PC-3 (cell line): ENCODE measurements at places on chromosomes 3 and 15. TPM values are rescaled to one million over a fixed set of nuclear protein-coding genes. Genes with fewer than 3 reads are reported as not detected.
A peak's percentile ranks its signal among the peaks of the same experiment; 100 is the strongest.

SLC25A36 gene
- 41.7 and 57.3 TPM in 2 replicates for total RNA-seq

NR1I2 gene
- total RNA-seq = 0.04 TPM in 1 of 2 replicates, not detected in the other

DNA sequence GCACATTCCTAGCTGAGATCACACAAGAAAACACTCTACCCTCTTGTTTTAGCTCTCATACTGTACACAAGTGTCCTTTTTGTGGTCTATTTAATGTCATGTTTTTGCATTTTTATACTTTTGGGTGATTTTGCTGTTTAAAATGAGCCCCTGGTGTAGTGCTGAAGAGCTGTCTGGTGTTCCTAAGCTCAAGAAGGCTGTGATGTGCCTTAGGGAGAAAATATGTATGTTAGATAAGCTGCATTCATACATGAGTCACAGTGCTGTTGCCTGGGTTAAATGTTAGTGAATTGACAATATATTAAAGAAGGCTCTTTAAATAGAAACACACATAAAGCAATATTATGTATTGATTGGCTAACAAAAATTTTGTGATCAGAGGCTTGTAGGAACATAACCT lies 387.4 kb upstream of the C2CD4B start:
- DNase-seq = peak; percentile 4

DNA sequence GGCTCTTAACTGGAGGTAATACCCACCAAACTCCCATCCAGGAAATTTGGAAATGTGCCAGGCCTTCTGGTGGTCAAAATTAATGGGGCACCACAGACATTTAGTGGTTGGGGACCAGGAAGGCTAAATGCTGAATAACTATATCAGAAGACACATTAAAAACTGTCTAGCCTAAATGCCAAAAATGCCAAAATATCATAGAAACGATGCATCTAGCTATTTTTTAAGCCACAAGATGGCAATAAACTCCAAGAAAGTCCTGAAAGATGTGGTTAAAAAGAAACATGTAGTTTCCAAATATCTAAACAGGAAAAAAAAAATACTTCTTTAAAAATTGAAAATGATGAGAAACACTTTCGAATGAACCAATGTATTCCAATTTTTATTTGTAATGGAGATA lies 19.9 kb downstream of the CCDC14 start:
- no peak for DNase-seq
